ENCODE measurements at places on chromosomes 1 and 21.

DNA sequence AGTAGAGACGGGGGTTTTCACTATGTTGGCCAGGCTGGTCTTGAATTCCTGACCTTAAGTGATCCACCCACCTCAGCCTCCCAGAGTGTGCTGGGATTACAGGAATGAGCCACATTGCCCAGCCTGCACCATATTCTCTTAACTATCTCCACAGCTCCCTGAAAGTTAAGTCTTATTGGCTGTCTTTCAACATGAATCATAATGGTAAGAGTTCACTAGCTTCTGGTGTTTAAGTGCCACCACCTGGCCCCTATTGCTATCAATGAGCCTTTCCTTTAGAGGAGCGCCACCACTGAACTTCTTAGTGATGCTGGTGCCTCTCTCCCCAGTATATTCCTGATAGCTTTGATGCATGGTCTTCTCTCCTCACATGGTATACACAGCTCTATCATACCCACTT lies 15.7 kb downstream of the ZFYVE9 start:
- no peak for DNase-seq

- DNase-seq, result no peak
These were observed 10.1 kb downstream of the YARS1 start for GRCh38 chr1:32806910-32807523.

GRCh38 chr1:72060466-72061245 lies 221.7 kb downstream of the NEGR1 start:
- no peak for DNase-seq

DNA sequence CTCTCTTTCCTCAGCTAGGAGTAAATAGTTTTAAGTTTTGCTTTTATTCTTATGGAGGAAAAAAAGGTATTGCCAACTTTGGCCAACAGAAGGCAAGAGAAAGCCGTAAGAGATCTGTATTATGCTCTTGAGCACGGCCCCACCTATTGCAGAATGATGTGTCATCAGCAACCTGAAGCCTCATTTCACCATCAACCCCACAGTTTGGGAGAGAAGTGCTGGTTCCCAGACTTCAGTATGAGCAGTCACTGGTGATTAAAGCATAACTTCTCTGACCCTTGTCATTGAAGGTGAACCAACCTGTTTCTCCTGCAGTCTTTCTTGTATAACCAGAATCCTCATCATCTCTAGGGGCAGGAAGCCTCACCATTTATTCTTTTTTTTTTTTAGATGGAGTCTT lies 100.2 kb downstream of the SIPA1L2 start:
- no peak for DNase-seq

DNA sequence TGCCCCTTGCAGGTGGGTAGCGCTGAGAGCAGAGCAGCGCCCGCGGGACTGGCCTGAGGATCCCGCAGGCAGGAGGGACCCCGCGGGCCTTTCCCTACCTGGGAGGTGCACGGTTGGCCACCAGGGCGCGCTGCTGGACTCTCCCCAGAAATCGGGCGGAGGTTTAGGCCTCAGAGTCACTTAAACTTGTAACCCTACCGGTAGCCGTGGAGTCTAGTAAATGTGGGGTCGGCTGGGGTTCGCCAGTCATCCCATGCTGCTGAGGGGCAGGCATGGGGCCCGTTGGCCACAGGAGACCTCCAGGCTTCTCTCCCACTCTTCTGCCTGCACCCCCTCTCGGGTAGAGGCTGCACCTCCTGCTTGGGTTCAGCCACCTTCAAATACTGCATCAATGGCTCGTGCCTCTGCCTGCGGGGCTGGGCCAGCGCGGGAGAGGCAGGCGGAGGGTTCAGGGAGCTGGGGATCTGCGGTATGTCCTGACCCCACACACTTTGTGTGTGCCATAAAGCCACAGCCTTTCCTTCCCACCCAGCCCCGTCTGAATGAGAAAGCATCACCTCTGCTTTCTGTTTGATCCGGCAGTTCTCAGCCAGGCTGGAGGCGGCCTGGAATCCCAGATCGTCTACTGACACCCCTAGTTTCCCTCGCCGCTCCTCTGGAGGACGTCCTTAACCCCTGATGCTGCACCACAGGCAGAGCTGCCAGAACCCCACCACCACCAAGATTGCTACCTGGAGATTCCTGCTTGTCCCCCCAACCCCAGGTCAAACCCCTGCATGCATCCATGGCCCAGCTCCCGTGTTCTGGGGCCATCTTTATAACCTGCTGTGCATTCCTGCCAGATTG lies 12.3 kb upstream of the GSTM4 start:
- DNase-seq, result peak; percentile 67

DNA sequence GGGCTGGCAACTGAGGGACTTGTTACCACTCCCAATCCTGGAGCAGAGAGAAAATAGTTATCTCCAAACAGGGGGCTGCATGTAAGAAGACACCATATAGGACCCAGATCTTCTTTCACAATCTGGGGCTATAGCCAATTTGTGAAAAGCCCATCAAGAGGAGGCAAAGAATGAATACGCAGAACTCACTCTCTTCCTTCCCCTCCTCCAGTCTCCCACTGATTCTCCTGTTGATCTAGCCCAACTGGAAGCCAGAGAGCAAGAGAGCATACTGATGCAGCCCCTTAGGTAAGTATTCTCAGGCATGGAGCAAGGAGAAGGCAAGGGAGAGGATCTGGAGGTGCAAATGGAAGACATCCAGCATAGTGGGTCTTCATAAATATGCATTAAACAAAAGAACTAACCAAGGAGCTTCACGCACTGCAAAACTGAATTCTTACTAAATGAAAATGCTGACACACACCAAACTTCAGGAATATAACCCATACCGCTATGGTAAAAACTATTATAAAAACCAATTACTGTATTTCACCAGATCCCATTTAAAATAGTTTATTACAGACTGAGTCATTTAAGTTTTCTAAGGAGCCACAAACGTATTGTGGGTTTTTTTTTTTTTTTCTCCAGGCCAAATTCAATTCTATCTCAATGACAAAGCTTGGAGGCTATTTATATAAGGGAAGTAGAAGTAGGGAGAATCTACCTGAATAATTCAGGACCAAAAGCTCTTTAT lies 15.5 kb upstream of the HMGB4 start:
- DNase-seq, result no peak

DNA sequence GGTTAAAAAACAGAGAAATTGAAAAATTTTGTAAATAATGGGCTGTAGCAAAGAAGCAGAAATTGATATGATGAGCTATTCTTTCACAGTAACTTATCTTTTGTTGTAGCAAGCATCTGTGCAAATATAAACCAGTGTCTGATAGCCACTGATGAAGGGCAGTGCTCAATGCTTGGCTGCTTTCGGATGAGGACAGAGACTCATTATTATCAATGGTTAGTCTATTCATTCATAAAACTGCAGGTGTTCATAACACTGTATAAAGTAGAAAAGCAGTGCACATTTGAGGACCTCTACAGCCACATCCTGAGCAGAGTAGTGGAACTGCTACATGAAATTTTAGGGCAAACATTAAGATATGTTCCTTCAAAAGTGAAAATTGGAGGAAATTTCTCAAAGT lies 107.2 kb downstream of the FAF1 start:
- no peak for DNase-seq

GRCh38 chr1:176141449-176141848 lies 65.6 kb downstream of the COP1 start:
- no peak for DNase-seq

- no peak for DNase-seq
These were observed 840 bp upstream of the HEATR1 start for GRCh38 chr1:236604905-236605806.

- no peak for DNase-seq
These were observed 3.6 kb downstream of the KRTAP21-3 start for GRCh38 chr21:30714946-30715345.

- no peak for DNase-seq
These were observed 7.1 kb upstream of the RASAL2 start for GRCh38 chr1:178086766-178087165.
